K562 (cell line): ENCODE measurements at places on chromosomes 16 and 17. TPM values are rescaled to one million over a fixed set of nuclear protein-coding genes. Genes with fewer than 3 reads are reported as not detected.

DNA sequence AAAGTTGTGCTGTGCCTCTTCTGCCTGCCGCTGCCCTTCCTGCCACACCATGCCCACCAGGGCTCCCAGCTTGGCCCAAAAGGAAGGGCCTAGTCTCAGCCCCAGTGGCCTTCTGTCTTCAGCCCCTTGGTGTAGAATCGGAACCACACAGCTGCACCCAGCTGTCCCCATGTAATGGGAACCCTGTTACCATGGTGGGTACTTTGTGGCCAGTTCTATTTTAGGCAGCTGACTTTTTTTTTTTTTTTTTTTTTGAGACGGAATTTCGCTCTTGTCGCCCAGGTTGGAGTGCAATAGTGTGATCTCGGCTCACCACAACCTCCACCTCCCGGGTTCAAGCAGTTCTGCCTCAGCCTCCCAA, 163.3 kb upstream of the GSE1 start:
- H3K27me3 ChIP-seq, result no peaks in the 10 kb centered on the region
- H3K4me3 ChIP-seq, result no peak overlapping the region
- no peaks in the 10 kb centered on the region for H3K36me3 ChIP-seq
- no peak for DNase-seq
- no peak overlapping the region for H3K27ac ChIP-seq

- DNase-seq, result no peak
- no peaks in the 10 kb centered on the region for H3K36me3 ChIP-seq
- H3K27ac ChIP-seq, result no peak overlapping the region
- peaks cover 17% of the 10 kb centered on the region; the same call in 1 of the 2 replicates for H3K27me3 ChIP-seq
These were observed 14.2 kb upstream of the SLC6A2 start for GRCh38 chr16:55641430-55642056.

- no peak for DNase-seq
- H3K36me3 ChIP-seq, result no peaks in the 10 kb centered on the region
- no peaks in the 10 kb centered on the region for H3K27me3 ChIP-seq
- H3K4me3 ChIP-seq, result no peak overlapping the region
- no peak overlapping the region for H3K27ac ChIP-seq
These were observed 147.7 kb downstream of the ABCC12 start for GRCh38 chr16:48008011-48008525.

GRCh38 chr17:70629902-70630301, 460.6 kb downstream of the KCNJ2 start:
- no peak overlapping the region for H3K27ac ChIP-seq
- no peaks in the 10 kb centered on the region for H3K4me1 ChIP-seq
- no peak overlapping the region for H3K4me3 ChIP-seq
- no peaks in the 10 kb centered on the region for H3K27me3 ChIP-seq

- no peak overlapping the region for H3K4me3 ChIP-seq
- no peak overlapping the region for H3K27ac ChIP-seq
- DNase-seq, result peak; percentile 52
- no peaks in the 10 kb centered on the region; the same call in 2 of the 3 replicates for H3K27me3 ChIP-seq
- no peaks in the 10 kb centered on the region for H3K36me3 ChIP-seq
These were observed 150.3 kb downstream of the ASIC2 start for GRCh38 chr17:33142705-33143299.

GRCh38 chr17:56009795-56010651, 143.3 kb upstream of the ANKFN1 start:
- no peak overlapping the region for H3K4me3 ChIP-seq
- no peaks in the 10 kb centered on the region for H3K36me3 ChIP-seq
- no peaks in the 10 kb centered on the region for H3K27me3 ChIP-seq
- no peak overlapping the region for H3K27ac ChIP-seq

DNA sequence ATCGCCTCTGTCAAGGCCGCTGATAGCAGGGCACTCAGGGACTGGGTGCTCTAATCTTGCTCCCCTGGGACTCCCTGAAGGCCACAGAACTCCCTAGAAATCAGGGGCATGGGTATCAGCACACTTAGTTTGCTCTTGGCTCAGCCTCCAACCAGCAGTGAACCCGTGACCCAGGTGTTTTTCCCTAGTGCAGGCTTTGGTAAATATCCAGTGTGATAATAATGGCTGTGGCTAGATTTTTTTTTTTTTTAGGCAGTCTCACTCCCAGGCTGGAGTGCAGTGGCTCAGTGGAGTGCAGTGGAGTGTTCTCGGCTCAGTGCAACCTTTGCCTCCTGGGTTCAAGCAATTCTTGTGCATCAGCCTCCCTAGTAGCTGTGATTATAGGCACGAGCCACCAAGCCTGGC, 10.3 kb downstream of the NUPR1 start:
- no peaks in the 10 kb centered on the region for H3K27me3 ChIP-seq
- no peak for DNase-seq
- H3K4me3 ChIP-seq, result no peak overlapping the region
- H3K27ac ChIP-seq, result no peak overlapping the region

- H3K27me3 ChIP-seq, result peaks cover 11% of the 10 kb centered on the region
- H3K36me3 ChIP-seq, result no peaks in the 10 kb centered on the region
- H3K4me1 ChIP-seq, result no peaks in the 10 kb centered on the region
- H3K4me3 ChIP-seq, result no peak overlapping the region
- H3K27ac ChIP-seq, result no peak overlapping the region
- no peak for DNase-seq
These were observed 64.1 kb downstream of the TIMM22 start for GRCh38 chr17:1060991-1061390.

GRCh38 chr16:62190426-62190825, 154.2 kb upstream of the CDH8 start:
- no peaks in the 10 kb centered on the region for H3K27me3 ChIP-seq
- H3K4me3 ChIP-seq, result no peak overlapping the region
- no peak overlapping the region for H3K27ac ChIP-seq
- peak; percentile 8 for DNase-seq
- no peaks in the 10 kb centered on the region for H3K36me3 ChIP-seq
- H3K4me1 ChIP-seq, result no peaks in the 10 kb centered on the region

GRCh38 chr17:73777131-73777449, 132.8 kb upstream of the SDK2 start:
- H3K4me3 ChIP-seq, result no peak overlapping the region
- no peaks in the 10 kb centered on the region; the same call in 2 of the 3 replicates for H3K27me3 ChIP-seq
- H3K36me3 ChIP-seq, result no peaks in the 10 kb centered on the region
- H3K27ac ChIP-seq, result no peak overlapping the region

DNA sequence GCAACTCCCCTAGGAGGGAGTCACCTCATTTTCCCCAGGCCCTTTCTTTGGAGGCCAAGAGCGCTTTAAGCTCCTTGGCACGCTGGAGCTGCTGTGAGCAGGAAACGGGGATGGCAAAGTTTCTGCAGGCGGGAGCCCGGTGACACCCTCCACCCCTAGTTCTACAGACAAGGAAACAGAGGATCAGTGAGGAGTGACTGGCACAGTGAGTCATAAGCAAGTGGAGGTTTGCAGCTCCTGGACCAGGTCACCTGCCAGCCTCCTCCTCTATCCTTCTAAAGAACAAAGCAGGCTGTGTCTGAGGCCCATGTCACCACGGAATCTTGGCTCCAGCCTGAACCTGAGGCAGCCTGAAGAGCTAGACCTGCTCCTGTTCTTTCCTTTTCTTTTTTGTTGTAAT, 141.9 kb downstream of the TMEM132E start:
- no peak overlapping the region for H3K4me3 ChIP-seq
- H3K36me3 ChIP-seq, result no peaks in the 10 kb centered on the region
- no peak overlapping the region for H3K27ac ChIP-seq
- DNase-seq, result no peak
- no peaks in the 10 kb centered on the region for H3K27me3 ChIP-seq

- H3K27ac ChIP-seq, result peak overlapping the region; percentile 56; the same call in 2 of the 3 replicates
- no peak for DNase-seq
- H3K27me3 ChIP-seq, result no peaks in the 10 kb centered on the region
- no peak overlapping the region for H3K4me3 ChIP-seq
- H3K4me1 ChIP-seq, result peaks cover 6% of the 10 kb centered on the region; the same call in 2 of the 3 replicates
These were observed 29.7 kb downstream of the FANCA start for GRCh38 chr16:89786474-89787364.

- no peak for DNase-seq
- H3K27ac ChIP-seq, result no peak overlapping the region
- no peaks in the 10 kb centered on the region for H3K27me3 ChIP-seq
- peaks cover 10% of the 10 kb centered on the region for H3K36me3 ChIP-seq
These were observed 69.7 kb downstream of the STXBP4 start for GRCh38 chr17:55038291-55038690.

GRCh38 chr16:50695017-50696000, 1.9 kb downstream of the NOD2 start:
- no peak overlapping the region for H3K4me3 ChIP-seq
- peaks cover 15% of the 10 kb centered on the region for H3K4me1 ChIP-seq
- peaks cover 33% of the 10 kb centered on the region for H3K27me3 ChIP-seq

DNA sequence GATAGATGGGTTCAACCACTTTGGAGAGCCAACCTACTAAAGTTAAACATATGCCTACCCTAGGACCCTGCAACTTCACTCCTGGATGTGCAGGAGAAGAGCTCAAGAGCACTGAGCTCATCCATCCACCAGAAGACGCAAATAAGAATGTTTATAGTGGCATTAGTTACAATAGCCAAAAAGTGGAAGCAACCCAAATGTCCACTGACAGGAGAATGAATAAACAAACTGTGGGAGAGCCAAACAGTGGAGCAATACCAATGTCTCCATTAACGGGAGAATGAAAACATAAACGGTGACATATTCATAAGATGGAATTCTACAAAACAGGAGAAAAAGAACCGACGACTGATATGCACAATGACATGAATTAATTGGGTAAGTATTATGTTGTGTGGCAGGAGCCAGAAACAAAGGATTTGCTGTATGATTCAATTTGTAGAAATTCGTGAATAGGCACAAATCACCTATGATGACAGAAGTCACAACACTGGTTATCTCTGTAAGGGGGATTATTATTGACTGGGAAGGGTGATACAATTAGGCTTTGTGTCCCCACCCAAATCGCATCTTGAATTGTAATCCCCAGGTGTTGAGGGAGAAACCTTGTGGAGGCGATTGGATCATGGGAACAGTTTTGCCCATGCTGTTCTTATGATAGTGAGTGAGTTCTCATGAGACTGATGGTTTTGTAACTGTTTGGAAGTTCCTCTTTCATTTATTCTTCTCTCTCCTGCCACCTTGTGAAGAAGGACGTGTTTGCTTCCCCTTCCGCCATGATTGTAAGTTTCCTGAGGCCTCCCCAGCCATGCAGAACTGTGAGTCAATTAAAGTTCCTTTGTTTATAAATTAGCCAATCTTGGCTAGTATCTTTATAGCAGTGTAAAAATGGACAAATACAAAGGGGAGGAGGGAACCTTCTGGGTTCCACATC, 57.9 kb upstream of the PLCG2 start:
- no peak overlapping the region for H3K4me3 ChIP-seq
- no peak for DNase-seq
- H3K27ac ChIP-seq, result no peak overlapping the region
- H3K36me3 ChIP-seq, result no peaks in the 10 kb centered on the region

GRCh38 chr16:56075732-56076388, 115.4 kb upstream of the GNAO1 start:
- H3K4me1 ChIP-seq, result no peaks in the 10 kb centered on the region
- H3K4me3 ChIP-seq, result no peak overlapping the region
- no peaks in the 10 kb centered on the region for H3K36me3 ChIP-seq
- H3K27me3 ChIP-seq, result 0 out of 3 replicates have a peak, but pooled peaks cover 5% of the 10 kb centered on the region
- no peak overlapping the region for H3K27ac ChIP-seq
- no peak for DNase-seq

GRCh38 chr16:85483424-85483823, 129.7 kb upstream of the GSE1 start:
- peaks cover 52% of the 10 kb centered on the region for H3K4me1 ChIP-seq
- H3K4me3 ChIP-seq, result no peak overlapping the region
- H3K36me3 ChIP-seq, result no peaks in the 10 kb centered on the region; the same call in 1 of the 3 replicates
- no peaks in the 10 kb centered on the region for H3K27me3 ChIP-seq

DNA sequence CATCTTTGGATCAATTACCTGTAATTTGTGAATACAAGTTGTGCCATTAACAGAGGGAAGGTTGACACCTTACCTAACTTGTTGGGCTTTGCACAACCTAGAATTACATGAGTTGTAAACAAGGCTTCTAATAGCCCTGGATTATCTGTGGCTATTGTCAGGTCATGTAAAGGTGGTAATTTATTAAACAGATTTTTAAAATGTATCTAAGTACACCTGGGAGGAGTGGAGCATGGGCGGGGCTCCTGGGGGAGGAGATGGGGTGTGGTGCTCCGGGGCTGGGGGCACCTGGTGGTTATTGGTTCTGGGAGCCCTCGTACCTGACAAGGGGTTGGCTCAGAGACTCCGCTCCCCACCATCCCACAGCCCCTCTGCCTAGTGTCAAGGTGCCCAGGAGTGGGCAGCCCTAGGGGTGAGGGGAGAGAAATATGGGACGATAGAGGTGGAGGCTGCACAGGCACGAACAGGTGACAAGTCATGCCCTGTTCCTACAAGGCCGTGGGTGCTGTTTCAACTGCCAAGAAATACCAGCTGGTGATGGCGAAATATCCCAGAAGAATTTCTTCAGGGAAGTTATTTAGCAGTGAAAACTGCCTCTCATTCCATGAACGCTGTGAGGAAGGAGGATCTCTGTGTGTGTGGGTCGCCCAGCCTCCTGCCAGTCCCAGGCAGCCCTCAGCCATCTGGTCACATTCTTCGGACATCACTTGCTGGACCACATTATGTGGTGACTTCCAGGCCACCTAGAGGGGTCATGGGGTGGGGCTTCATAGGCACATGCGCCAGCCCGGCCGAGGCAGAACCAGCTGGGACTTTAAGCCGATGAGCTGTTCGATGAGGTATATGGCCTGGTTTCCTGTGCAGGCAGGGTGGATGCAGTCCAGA, 55.5 kb upstream of the IRX3 start:
- H3K4me3 ChIP-seq, result no peak overlapping the region
- peaks cover 2% of the 10 kb centered on the region; the same call in 2 of the 3 replicates for H3K27me3 ChIP-seq
- no peaks in the 10 kb centered on the region for H3K4me1 ChIP-seq

DNA sequence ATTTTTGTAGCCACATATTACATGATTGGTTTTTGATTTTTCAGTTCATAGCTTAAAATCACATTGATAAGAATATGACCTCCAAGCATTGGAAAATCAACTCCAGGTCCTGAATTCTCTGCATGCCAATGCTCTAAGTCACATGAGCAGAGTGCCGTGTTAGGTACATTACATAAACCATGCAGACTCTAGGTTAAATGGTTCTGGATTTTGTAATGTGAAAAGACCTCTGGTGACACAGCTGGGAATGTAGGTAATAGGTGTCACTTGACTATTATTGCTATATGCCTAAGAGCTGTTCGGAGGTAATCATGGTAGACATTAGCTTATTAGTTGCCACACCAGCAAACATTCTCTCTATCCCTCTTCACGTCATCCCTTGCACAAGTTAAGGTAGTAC, 231.1 kb upstream of the SALL1 start:
- no peaks in the 10 kb centered on the region for H3K4me1 ChIP-seq
- H3K27me3 ChIP-seq, result no peaks in the 10 kb centered on the region
- H3K27ac ChIP-seq, result no peak overlapping the region
- no peaks in the 10 kb centered on the region for H3K36me3 ChIP-seq

GRCh38 chr16:16080465-16081065, 131.1 kb downstream of the ABCC1 start:
- no peak overlapping the region for H3K27ac ChIP-seq
- no peak overlapping the region for H3K4me3 ChIP-seq
- H3K36me3 ChIP-seq, result peaks cover 81% of the 10 kb centered on the region; the same call in 2 of the 3 replicates
- DNase-seq, result no peak
- H3K27me3 ChIP-seq, result no peaks in the 10 kb centered on the region
- peaks cover 3% of the 10 kb centered on the region; the same call in 1 of the 2 replicates for H3K4me1 ChIP-seq

The CRHR1 gene
- not detected in 2 replicates for total RNA-seq

The KIAA0513 gene
- 13.7 and 14.7 TPM in 2 replicates for total RNA-seq

The CBFA2T3 gene
- total RNA-seq, result 114 and 145 TPM in 2 replicates

The FBXO39 gene
- not detected in 2 replicates for total RNA-seq

The FGF11 gene
- total RNA-seq, result 4.4 and 5.8 TPM in 2 replicates

The KRT16 gene
- not detected in 2 replicates for total RNA-seq

The TPSG1 gene
- not detected in 2 replicates for total RNA-seq

The CD300LG gene
- total RNA-seq, result not detected in 2 replicates

The NR1D1 gene
- total RNA-seq, result 6.6 and 7.7 TPM in 2 replicates

The CIITA gene
- 0.20 and 0.38 TPM in 2 replicates for total RNA-seq

The TP53TG3F gene
- 0.84 and 1.2 TPM in 2 replicates for total RNA-seq

The NHLRC4 gene
- 2.0 and 3.0 TPM in 2 replicates for total RNA-seq

The CRYBA1 gene
- total RNA-seq, result not detected in 2 replicates

The BLTP2 gene
- total RNA-seq, result 163 TPM in 2 replicates

The SLC2A4 gene
- total RNA-seq, result 3.4 and 3.5 TPM in 2 replicates

The RASD1 gene
- 0.11 and 0.16 TPM in 2 replicates for total RNA-seq

The CDK10 gene
- total RNA-seq, result 65.1 and 75.4 TPM in 2 replicates
